Cardiac fibroblast (primary cell): ENCODE measurements at places on chromosomes 13 and 19.

- no peak for DNase-seq
These were observed 309.3 kb upstream of the MAB21L1 start for GRCh38 chr13:35785576-35786303.

GRCh38 chr13:26558074-26558805 lies 757 bp downstream of the WASF3 start:
- DNase-seq, result peak; percentile 36

- DNase-seq, result no peak
These were observed 764.8 kb upstream of the GPC6 start for GRCh38 chr13:92461831-92462230.

DNA sequence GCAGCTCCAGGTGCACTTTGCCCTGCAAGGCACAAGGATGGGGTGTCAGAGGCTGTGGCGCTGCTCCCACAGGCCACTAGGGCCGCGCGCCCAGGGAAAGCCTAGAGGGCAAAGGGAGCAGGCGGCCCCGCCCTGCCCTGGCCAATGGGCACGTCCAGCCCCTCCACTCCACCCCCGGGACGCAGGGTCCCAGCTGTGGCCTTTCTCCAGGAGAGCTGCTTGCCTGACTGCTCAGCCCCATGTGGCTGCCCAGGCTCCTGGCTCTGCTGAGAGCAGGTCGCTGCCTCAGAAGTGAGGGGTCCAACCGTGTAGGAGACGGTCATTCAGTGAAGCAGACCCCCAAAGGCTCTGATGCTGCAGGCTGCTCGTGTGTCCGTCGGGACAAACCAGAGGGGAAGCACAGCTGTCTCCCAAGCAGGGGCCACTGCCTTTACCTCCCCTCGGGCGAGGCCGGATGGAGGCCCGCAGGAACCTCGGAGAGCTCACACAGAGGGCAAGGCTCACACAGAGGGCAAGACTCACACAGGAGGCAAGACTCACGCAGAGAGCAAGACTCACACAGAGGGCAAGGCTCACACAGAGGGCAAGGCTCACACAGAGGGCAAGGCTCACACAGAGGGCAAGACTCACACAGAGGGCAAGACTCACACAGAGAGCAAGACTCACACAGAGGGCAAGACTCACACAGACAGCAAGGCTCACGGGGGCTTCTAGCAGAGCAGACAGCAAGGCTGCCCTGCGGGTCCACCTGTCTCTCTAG lies 56.2 kb upstream of the C13orf46 start:
- no peak for DNase-seq

DNA sequence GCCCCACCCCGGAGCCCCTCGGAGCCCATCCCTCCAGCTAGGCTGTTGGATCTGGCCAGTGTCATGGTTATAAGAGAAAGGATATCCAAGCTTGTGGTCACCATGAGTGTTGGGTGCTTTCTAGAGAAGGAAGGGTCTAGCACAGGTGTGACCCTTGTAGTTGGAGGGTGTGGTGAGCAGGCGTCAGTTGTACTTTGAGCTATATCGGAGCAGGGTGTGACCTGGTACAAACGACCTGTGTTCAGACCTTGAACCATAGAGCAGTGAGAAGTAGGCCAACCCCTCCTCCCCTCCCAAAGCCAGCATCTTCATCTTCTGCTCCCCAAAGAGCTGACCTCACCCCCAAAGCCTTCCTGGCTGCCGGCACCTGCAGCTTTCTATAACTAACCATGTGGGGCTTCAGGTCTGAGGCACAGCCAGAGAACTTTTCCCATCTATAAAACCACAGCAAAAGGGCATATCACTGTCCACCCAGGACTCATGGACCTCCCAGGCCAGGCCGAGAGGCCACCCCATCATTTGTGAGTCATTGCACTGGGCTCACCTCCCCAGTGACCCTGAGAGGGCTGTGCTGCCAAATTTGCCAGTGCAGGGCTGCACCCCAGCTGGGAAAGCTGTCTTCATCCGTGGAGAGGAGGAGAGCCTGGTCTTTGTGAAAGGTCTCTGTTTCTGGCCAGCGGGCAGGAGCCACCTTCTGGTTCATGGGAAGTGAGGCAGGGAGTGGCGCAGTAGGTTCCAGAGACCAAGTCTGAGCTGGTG lies 14.2 kb downstream of the RAB8A start:
- DNase-seq, result no peak

DNA sequence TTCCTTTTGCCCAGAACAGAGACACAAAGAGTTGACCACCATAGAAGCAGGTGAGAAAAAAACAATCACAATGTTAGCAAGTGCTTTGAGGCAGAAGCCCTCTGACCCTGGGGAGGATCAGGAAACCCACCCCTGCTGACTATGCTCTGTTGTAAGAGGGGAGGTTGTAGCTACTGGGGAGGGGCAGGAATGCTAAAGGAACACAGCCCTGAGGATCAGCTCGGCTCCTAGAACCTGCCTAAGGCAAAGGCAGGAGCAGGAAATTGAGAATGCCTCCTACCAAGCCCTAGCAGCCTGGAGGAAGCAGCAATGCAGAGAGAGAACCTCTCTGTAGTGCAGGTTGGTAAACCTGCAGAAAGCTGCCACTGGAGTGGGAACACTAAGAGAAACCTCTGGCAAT lies 624.0 kb upstream of the KLF12 start:
- no peak for DNase-seq

- peak; percentile 87 for DNase-seq
These were observed 264.0 kb downstream of the KLF12 start for GRCh38 chr13:73870036-73870741.

GRCh38 chr13:91311491-91311890 lies 36.0 kb upstream of the MIR17HG start:
- no peak for DNase-seq

DNA sequence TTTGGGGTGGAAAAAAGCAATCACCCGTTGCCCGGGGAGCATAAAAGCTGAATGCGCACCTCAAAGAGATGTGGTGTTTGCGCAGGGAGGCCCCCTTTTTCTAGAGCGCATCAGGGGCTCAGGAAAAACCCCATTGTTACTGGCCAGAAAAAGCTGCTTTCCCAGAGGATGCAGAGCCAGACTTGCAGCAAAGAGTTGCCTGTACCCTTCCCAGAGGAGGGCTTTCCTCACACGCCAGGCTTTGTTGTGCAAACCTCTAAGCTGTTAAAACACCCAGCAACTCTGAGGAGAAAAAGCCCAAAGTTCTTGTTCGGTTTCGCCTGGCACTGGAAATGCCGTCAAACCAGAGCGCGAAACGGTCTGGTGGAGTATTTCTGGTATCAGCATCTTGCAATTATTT lies 29.3 kb downstream of the GSX1 start:
- DNase-seq, result no peak

DNA sequence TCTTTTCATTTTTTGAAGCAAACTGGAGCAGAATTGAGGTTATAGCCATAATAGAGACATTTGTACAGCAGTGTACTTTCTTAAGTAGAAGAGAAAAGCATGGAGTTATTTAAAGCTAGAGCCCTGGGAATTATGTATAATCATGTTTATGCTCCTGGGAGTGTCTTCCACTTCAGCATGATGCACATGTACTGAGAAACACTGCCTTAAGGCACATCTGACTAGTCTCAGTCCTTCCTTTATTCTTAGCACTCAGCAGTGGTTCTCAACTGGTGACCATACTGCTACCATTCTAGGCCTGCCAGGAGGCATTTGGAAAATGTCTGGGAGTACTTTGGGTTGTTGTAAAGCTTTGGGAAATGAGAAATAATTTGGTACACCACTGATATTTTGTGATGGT lies 45.8 kb downstream of the VWA8 start:
- peak; percentile 34 for DNase-seq

- DNase-seq, result peak; percentile 6
These were observed 27.9 kb downstream of the UGGT2 start for GRCh38 chr13:96025283-96025682.

GRCh38 chr13:79098596-79098995 lies 307.5 kb downstream of the RBM26 start:
- no peak for DNase-seq

- no peak for DNase-seq
These were observed 32.8 kb downstream of the IGFL2 start for GRCh38 chr19:46180701-46181387.

GRCh38 chr19:43574424-43575155 lies 737 bp downstream of the XRCC1 start:
- DNase-seq, result peak; percentile 21

GRCh38 chr19:40416918-40417642 lies 3.9 kb upstream of the PRX start:
- peak; percentile 27 for DNase-seq

DNA sequence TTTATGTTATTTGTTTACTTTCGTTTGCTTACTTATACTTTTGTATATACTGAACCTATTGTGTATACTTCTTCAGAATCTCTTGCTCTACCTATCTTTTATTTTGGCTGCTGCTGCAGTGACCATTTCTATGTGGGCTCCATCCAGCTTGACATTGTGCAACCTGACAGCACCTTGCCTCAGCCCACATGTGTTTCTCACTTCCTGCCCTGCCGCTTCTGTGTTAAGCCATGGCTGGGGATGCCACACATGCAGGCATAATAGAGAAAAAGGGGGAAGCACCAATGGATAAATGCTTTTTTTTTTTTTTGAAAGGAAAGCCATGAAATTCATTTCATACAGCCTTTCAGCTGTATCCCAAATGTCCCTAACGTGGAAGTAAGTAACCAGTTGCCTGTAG lies 147.6 kb downstream of the RBM26 start:
- no peak for DNase-seq

DNA sequence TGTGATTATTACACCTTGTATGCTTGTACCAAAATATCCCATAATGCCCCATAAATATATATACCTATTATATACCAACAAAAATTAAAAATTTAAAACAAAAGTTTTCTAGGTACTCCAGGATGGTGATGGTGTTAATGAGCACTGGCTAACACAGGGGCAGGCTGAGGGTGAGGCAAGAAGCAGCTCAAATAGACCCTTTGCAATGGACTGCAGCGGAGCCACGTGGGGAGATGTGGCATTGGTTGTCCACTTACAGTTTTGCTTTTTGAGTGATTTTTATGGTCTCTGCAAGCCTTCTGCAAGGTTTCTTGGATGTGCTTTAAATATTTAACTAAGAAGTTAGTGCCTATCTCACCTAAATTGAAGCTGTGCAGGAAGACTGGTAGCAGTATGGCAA lies 132.9 kb downstream of the RAP2A start:
- DNase-seq, result no peak

DNA sequence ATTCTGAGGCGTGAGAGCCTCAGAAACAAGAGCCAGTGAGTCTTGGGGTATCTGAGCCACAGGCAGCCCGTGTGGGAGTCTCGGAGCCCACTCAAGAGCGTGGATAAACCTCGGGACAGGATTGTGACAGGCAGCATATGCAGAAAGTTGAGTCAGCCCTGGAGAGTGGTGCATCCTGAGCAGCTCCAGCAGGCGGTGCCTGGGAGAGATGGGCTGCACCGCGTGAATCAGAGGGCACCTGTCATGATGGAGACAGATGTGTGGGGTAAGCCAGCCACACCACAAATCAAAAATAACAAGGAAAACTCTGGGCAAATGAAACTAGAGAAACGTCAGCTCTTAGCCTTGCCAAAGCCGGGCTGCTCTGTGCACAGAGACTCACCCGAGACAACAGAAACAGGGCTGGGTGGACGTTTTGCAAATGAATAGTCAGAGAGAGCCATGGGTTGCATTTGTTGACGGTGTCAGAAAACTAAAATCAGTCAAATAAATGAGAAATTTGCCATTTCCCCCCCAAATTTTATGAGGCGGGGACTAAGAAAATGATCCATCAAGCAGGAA lies 30.0 kb upstream of the POP4 start:
- no peak for DNase-seq

DNA sequence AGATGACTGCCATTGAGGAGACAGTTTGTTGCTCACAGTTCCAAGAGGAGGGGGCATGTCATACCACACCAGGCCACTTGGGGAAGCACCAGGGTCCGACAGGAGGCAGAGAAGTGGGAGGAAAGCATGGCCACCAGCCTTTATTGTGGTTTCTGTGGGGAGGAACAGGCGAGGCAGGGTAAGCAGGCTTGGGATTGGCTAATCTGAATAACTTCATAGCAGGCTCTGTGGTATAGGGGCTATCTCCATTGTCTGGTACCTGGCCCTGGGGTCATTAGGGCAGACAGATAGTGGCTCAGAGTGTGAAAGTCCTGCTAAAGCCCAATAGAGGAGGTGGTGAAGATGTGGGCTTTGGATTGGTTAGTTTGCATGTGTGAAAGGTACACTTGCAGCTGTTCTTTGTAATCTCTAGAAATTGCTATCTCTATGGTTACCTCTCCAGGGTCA lies 35.5 kb downstream of the CBY2 start:
- DNase-seq, result no peak

DNA sequence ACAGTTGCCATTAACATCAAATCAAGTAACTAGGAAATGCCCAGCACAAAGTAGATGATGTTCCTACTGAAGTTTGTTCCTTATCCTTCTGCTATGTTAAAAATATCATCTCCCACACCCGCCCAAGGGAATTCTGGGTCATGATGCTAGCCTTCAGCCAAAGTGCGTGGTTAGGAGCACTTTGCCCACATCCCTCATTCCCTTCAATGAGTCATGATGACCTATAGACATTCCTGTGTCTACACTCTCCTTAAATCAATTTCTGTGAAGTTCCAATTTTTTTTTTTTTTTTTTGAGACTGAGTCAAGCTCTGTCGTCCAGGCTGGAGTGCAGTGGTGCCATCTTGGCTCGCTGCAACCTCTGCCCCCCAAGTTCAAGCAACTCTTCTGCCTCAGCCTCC lies 17.0 kb downstream of the RXFP2 start:
- DNase-seq, result peak; percentile 96

DNA sequence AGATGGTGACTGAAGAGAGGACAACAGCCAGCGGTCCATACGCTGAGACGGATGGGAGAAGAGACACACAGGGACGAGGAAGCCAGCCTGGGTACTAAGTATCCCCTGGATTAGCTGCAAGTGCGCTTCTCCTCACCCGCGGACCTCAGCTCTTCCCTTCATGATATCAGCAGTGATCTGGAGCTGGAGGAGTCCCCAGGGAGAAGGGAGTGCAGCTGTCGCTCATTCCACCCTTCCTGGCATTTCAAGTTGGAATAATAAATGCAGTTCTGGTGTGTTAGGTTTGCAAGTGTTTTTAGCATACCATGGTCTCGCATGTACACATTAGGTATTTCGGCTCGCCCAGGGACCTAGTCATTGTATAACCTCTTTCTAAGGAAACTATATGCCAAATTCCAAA lies 88.5 kb upstream of the C1QTNF9B start:
- DNase-seq, result no peak

GRCh38 chr13:40878823-40879222 lies 89.4 kb downstream of the SLC25A15 start:
- DNase-seq, result no peak

DNA sequence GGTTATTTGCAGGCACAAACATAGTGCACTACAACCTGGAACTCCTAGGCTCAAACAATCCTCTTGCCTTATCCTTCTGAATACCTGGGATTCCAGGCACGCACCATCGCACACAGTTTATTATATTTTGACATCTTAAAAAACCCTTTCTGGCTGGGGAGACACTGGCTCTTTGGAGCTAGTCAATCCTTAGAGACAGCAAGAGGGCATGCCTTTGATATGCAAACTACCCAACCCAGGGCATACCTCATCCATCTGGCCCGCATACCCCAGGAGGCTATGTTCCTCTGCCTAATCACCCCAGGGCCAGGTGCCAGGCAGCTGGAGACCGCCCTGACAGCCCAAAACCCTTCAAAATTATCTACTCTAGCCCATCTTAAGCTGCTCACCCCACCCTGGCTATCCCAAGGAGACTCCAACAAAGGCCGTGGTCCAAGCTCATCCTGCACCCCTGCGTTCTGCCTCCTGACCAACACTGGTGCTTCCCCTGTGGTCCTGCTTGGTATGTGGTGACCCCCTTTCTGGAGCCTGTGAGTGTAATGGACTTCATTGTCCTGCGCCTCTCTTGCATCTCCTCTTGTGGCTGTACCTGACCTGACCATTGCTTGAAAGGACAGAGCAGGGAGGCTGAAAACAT lies 86.4 kb downstream of the RGCC start:
- DNase-seq, result no peak

- DNase-seq, result peak; percentile 90
These were observed at the start of gene ZNF814 for GRCh38 chr19:57888560-57889231. Gene ZNF814, minus strand, starts transcription at chr19:57889037. Its CDS starts 235 bp downstream, at chr19:57888802.
